ENCODE measurements at places on chromosomes 11 and 22. TPM values are rescaled to one million over a fixed set of nuclear protein-coding genes. Genes with fewer than 3 reads are reported as not detected.

Gene MOB2
- 15.9 TPM for total RNA-seq

Gene PACSIN3
- 5.3 TPM for total RNA-seq

Gene FERMT3
- 195 TPM for total RNA-seq

Gene CALCB
- 2.9 TPM for total RNA-seq

Gene ACO2
- total RNA-seq: 103 TPM

Gene DPP3
- 89.7 TPM for total RNA-seq

Gene RAB30
- total RNA-seq: 12.9 TPM

Gene SCN3B
- not detected for total RNA-seq

Gene GPHA2
- total RNA-seq: 0.46 TPM

Gene FAM111A
- total RNA-seq: 87.8 TPM

Gene XKR3
- not detected for total RNA-seq

Gene NKAPD1
- 19.4 TPM for total RNA-seq

Gene PKNOX2
- not detected for total RNA-seq

Gene OR10D3
- not detected for total RNA-seq

Gene OR2D2
- total RNA-seq: not detected

Gene ANO5
- 0.02 TPM for total RNA-seq

Gene PRG2
- total RNA-seq: 1.8 TPM

Gene DDX10
- 37.7 TPM for total RNA-seq

Gene OR52H1
- total RNA-seq: not detected

Gene A4GALT
- total RNA-seq: not detected

Gene GGTLC2
- not detected for total RNA-seq

Gene GUCY1A2
- not detected for total RNA-seq

Measured in activated CD4-positive, alpha-beta memory T cell treated with anti-CD3 and anti-CD28 coated beads for 36 hours (primary cell).